HFFc6 (cell line): ENCODE measurements at places on chromosomes 13 and 19.

GRCh38 chr19:5514001-5514400 lies 53.8 kb downstream of the TINCR start:
- no peak for DNase-seq

DNA sequence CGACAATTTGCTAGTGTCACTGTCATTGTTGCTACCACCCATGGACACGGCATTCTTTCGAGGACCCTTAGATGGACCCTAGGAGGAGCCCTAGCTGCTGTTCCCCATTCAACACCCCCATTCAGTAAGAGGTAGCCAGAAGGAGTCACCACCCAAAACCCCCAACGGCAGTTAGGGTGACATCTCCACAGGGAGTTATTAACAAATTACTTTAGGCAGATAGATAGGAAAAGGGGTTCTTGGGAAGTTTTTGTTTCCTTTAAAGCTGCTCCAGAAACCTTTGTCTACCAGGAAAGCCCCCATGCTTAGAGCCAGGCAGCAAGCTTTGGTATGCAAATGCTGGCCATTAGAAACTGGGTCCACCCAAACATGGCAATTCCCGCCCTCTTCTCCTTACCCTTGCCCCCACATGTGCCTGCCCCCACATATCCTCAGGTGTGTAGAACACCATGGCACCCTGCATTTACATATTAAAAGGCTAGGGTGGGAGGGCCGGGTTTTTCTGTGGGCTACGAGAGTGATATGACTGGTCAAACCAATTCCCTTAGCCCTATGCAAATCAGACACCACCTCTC lies 190.9 kb downstream of the SLITRK6 start:
- no peak for DNase-seq

DNA sequence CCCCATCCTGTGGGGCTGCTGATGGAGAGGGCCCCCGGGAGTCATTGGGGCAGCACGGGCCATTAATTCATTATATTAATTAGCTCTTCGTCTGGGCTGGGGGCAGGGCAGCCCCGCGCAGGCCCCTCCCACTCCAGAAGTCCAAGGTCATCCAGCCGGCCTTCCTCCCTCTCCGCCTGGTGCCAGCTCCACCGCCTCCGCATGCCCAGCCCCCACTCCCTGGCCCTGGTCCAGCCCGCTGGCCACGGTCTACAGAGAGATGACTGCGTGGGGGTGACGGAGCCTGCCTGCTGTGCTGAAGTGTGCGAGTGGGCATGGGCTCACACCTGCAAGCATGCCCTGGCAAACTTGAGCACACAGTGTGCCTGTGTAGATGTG lies 8.8 kb downstream of the IGLON5 start:
- no peak for DNase-seq

DNA sequence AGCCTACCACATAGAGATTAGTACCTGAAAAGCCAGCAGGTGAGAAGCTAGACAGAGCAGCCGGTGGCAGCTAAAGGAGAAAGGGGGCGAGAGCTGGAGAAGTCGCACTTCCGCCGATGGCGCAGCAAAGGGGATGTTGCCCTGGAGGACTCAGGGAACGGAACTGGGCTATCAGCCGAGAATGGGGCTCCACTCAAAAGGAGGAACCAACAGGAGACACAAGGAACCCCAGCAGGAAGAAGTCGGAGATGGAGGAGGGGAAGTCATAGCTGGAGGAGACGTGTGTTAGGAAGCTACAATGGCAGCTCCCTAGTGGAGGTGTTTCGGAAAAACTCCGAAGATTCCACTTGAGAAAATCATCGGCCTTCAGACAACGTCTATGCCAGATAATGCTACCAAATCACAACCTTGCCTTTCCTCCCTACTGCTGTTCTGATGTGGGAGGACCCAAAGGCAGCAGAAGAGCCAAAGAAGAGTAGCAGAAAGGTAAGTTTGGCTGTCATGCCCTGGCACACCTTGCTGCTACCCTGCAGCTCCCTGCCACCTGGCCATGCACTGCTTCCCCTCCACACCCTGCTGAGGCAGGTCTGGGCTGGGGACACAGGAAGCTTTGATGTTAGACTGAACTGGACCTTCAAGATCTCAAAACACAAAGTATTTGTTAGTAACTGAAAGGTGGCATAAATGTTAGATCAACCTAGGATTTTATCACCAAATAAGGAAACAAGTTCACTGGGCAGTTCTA lies 127.9 kb downstream of the DLEU7 start:
- no peak for DNase-seq

DNA sequence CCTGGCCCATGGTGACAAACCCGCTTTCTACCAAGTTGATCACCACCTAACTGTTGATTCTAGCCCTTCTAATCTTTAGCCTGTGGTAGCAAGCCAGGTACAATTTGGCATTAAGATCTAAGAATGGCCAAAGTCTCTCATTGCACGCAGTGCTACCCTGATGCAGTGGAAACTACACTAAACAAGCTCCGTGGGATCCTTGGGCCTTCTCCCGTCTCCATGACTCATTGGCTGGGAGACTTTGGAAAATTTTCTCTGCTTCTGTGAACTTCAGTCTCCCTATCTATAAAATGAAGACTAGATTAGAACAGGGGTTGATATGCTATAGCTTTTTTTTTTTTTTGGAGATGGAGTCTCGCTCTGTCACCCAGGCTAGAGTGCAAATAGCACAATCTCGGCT lies 223.0 kb downstream of the TSHZ3 start:
- no peak for DNase-seq

DNA sequence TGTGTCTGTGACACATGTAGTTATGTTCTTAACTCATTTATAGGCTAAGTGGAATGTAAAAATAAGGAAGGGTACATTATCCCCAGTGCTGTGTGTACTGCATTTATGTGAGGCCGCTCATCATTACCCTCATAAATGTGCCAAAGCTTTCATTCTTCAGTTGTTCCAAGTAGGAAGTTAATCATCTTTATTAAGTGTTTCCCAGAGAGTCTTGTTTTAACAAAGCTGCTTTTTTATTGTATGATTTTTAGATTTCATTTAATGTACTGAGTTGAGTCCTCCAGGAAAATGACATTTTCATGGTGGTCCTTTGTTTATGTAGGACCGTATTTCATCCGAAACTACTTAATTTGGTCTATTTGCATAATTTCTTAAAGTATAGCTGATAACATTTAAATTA lies 379.8 kb downstream of the DLEU7 start:
- no peak for DNase-seq

- DNase-seq = no peak
Measured at GRCh38 chr19:52224211-52224610, 34.4 kb downstream of the PPP2R1A start.

DNA sequence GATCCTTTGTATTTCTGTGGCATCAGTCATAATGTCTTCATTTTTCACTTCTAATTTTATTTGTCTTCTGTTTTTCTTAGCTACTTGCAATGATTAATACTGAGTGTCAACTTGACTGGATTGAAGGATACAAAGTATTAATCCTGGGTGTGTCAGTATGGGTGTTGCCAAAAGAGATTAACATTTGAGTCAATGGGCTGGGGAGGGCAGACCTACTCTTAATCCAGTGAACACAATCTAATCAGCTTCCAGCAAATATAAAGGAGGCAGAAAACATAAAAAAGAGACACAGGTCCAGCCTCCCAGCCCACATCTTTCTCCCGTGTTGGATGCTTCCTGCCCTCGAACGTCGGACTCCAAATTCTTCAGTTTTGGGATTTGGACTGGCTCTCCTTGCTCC lies 640.9 kb upstream of the MIR17HG start:
- DNase-seq = no peak

DNA sequence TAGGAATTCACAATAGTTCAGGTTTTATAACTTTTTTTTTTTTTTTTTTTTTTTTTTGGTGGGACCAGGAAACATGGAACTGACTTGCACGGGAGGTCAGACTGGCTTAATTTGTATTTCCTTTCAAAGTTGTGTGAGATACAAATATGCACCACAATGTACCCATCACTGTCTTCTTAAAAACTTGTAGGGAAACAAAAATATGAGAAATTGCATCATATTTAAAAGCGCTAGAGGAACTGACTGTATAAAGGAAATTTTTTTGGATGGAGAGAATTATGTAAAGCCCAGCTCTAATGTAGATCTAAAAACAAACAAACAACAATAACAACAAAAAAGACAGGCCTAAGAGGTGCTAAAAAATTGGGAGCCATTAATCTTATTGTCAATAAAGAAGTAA lies 246.5 kb downstream of the DCT start:
- no peak for DNase-seq

DNA sequence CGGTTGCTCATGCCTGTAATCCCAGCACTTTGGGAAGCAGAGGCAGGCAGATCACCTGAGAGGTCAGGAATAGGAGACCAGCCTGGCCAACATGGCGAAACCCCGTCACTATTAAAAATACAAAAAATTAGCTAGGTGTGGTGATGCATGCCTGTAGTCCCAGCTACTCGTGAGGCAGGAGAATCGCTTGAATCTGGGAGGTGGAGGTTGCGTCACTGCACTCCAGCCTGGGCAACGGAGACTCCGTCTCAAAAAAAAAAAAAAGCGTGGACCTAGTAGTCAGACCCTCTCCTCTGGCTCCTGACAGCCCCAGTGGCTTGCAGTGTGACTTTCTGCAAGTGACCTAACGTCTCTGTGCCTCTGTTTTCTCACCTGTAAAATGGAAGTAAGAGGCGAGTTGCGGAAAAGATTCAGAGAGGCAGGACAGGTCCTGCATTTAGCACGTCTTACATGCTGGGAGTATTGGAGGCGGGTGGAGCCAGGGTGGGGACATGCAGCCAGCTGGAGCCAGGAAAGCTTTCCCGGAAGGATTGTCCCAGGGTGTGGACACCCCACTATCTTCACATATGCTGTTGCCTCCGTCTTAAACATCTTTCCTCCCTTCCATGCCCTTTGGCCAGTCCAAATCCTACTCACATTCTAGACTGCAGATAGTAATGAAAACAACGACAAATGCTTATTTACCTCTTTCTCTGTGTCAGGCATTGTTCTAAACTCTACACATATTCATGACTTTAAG lies 2.9 kb downstream of the TUBB4A start:
- no peak for DNase-seq

GRCh38 chr13:100130092-100130491 lies 41.2 kb downstream of the PCCA start:
- no peak for DNase-seq

DNA sequence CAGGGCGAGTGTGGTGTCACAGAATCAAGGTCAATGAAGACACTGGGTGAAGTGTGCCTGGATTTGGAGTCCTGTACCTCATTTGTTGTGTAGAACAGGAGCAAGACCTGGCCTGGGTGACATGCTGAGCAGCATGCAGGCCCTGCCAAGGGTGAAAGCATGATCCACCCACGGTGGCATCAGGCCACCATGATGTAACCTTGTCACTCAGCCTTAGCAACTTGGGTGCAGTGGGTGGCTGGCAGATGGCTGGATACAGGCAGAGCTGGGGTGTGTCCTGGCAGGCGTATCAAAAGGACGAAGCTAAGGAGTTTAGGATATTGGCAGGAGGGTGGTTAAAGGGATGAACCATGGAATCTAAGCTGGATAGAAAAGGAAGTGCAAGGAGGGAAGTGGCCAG lies 10.3 kb downstream of the THSD1 start:
- no peak for DNase-seq

GRCh38 chr13:48866249-48866648 lies 109.5 kb upstream of the FNDC3A start:
- DNase-seq = no peak

- no peak for DNase-seq
Measured at GRCh38 chr13:28544026-28544425, 49.1 kb upstream of the FLT1 start.

DNA sequence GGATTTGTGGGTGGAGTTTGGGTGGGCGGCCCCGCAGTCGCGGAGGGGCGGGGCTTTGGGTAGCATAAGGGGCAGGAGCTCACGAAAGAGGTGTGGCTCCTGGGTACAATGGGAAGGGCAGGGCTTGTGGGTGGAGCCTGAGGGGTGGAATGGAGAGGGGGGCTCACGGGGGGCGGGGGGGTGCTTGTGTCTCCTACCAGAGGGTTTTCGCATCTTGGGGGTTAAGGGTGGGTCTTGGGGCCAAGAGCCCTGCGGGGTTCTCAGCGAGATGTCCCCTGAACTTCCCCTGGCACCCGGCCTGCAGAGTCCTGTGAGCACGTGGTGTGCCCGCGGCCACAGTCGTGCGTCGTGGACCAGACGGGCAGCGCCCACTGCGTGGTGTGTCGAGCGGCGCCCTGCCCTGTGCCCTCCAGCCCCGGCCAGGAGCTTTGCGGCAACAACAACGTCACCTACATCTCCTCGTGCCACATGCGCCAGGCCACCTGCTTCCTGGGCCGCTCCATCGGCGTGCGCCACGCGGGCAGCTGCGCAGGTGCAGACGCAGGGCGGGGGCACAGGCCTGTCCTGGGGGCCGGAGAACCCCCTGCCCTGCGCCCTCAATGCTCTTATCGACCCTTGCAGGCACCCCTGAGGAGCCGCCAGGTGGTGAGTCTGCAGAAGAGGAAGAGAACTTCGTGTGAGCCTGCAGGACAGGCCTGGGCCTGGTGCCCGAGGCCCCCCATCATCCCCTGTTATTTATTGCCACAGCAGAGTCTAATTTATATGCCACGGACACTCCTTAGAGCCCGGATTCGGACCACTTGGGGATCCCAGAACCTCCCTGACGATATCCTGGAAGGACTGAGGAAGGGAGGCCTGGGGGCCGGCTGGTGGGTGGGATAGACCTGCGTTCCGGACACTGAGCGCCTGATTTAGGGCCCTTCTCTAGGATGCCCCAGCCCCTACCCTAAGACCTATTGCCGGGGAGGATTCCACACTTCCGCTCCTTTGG lies 5.1 kb downstream of the FSTL3 start:
- no peak for DNase-seq

GRCh38 chr19:50414864-50415660 lies 3.7 kb upstream of the SPIB start:
- peak; percentile 9 for DNase-seq

GRCh38 chr19:46924874-46925547 lies 64.2 kb downstream of the ARHGAP35 start:
- no peak for DNase-seq

GRCh38 chr13:22596171-22596863 lies 584.5 kb upstream of the SGCG start:
- DNase-seq = no peak

GRCh38 chr13:75145927-75146326 lies 336.0 kb downstream of the TBC1D4 start:
- no peak for DNase-seq

GRCh38 chr19:3188627-3189596 lies 3.2 kb downstream of the NCLN start:
- no peak for DNase-seq

DNA sequence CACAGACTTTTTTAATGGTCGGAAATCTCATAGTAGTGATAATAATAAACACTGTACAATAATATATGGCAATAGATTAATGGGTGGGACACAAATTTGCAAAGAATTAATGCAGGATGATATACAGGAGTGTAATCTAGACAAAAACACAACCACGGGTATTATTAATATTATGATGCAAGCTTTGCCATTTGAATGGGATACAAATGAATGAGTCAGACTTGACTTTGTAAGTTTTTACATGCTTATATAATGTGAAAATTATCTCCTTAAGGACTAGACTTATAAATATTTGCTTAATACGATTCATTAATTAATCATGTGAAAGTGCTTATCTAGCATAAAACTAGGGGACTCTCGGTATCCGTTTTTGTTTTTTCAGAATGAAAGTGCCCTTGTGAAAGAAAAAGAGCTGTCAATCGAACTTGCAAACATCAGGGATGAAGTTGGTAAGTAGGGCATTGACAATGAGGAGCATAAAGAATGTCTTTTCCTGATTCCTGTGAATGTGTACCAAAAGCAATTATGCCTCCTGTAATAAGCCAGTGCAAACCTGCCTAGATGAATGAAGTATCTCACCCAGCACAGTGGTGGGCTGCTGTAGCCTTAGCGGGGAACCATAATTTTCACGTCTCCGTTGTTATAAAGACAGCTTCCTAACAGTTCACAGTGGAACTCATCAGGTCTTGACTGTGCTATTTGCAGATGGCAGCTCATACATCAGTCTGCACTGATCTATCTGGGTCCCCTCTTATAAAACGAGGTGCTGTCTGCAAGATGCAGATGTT lies 155.7 kb downstream of the SLC7A1 start:
- no peak for DNase-seq
